ENCODE measurements at places on chromosomes 7 and 10.
A peak's percentile ranks its signal among the peaks of the same experiment; 100 is the strongest.

DNA sequence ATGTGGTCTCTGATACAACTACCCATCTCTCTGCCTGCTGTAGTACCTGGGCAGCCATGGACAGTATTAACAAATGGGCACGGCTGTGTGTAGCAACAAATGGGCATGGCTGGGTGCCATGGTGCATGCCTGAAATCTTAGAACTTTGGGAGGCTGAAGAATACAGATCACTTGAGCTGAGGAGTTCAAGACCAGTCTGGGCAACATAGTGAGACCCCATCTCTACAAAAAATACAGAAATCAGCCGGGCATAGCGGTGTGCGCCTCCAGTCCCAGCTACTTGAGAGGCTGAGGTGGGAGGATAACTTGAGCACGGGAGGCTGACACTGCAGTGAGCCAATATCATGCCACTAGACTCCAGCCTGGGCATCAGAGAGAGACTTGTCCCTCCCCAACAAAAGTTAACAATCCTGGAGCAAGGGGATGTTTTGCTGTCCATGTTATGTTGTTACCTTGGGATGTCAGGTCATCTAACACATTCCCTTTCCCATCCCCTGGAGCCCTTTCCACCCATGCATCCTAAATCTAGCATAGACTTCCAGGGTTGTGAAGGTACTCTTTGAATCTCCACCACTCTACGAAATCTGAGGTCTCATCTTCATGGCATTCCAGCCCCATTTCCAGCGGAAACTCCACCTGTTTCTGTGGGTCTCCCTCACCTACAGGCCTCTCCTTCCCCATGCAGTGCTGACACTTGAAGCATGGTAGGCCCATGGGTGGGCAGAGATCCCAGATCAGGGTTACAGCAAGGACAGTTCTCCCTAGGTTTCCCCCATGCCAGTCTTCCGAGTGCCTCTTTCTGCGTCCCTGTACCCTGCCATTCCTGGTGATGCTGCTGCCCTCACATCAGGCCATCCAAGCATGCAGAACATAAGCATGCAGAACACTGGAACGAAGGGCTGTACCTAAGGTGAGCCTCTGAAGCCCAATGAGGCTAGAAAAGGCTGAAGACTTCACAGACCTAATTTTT is 13.1 kb downstream of the FXYD4 start:
- no peak for DNase-seq

GRCh38 chr7:138886501-138886917 is 88.5 kb upstream of the ATP6V0A4 start:
- peak; percentile 82 for DNase-seq

- peak; percentile 75 for DNase-seq
Measured at GRCh38 chr10:110783509-110784107, 88.1 kb upstream of the PDCD4 start.

DNA sequence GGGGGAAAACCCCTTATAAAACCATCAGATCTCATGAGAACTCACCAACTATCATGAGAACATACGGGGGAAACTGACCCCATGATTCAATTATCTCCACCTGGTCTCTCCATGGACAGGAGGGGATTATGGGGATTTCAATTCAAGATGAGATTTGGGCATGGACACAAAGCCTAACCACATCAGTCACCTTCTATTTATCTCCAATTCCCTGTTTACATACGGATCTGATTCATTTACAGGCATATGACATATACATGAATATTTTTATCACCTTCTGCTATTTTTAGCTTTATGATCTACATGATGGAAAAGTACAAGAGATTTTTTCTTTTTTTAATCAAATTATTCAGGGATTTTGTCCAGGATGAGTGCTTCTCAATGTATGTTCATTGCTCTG is 944.5 kb downstream of the REEP3 start:
- no peak for DNase-seq

- no peak for DNase-seq
Measured at GRCh38 chr10:27512548-27512947, 8.4 kb downstream of the RAB18 start.

- DNase-seq: no peak
Measured at GRCh38 chr10:970311-971149, 17.7 kb upstream of the GTPBP4 start.

DNA sequence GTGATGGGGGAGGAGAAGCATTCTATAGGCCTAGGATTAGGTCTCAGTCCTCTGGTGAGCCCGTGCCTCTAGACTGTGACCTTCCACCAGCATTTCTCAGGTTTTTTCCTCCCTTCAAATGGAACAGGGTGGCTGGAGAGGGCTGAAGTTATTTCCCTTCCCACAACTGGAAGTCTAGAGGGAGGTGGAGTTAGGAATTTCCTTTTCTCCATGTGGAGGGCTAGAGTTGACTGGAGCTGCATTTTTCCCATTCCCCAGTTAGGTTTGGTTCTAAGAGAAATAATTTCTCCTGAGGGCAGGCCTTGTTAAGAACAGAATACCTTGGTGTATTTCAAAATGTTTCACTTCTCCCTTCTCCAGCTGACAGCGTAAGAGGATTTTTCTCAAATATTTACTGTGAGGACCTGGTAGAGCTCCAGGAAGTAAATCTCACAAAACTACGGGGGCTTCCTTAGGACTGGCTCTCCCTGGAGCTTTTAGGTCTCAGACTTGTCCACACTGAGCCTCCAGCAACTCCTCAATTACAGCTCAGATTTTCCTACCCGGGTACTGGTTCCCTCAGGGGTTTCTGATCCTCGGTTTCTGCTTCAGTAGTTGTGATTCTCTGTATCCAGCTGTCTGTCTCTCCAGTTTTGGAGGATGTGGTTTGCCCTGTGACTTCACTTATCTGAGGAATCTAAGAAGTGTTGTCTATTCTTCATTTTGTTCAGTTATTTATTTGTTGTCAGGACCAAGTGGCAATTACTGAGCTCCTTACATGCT is 6.0 kb upstream of the REEP3 start:
- peak; percentile 17 for DNase-seq

- no peak for DNase-seq
Measured at GRCh38 chr7:135359615-135360014, 126.0 kb downstream of the STRA8 start.

DNA sequence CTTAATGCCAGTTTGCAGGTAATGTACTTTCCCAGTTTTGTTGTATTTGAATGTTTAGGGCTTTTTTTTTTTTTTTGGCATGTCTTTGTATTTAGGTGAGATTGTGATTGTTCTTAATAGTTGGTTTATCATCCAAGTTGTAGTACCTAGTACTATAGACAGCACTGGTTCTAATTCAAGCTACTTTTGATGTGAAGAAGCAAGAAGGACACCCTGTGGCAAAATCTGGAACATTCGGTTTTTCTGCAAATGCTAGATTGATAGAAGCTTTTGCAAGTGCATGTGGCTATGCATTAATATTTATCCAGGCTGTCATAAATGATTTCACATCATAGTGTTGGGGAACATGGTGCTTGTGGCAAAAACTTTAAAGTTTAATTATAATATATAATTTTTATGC is 248.9 kb downstream of the FOXP2 start:
- no peak for DNase-seq

Measured in CD4-positive, alpha-beta T cell treated with Interleukin-21 for 1 hour (primary cell).